ENCODE measurements at places on chromosomes 4 and X.

DNA sequence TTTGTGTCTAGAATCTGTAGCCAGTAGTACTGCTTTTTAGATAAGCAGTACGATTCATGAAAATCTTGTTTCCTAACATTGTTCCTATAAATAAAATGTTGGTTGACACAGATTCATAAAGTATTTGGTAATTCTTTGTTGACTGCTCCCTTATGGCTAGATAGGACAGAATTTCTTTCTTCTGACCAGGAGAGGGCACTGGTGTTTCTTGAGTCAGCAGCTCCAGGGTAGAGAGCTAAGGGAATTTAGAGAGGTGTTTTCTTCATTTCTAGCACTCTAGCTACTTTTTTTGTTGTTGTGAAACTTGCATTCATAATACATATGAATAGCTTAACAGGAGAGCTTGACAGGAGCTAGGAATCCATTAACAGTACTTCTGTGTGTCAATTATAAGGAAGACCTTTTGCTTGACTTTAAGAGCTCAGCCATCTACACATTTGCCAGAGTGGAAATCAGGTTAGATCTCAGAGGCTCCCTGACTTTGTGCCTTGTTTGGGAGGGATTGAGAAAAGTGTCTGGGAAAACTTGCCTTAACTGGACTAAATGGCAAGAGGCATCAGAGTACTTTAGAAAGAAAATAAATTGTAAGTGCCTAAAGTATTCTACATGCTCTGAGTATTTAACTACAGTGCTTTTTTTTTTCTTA is 756.1 kb downstream of the SH3BGRL start:
- peak; percentile 68 for DNase-seq

- no peak for DNase-seq
Observed at GRCh38 chr4:88158489-88159228, at the start of gene ABCG2. Gene ABCG2, minus strand, starts transcription at chr4:88158639. Its CDS starts 18,644 bp downstream, at chr4:88139995.

DNA sequence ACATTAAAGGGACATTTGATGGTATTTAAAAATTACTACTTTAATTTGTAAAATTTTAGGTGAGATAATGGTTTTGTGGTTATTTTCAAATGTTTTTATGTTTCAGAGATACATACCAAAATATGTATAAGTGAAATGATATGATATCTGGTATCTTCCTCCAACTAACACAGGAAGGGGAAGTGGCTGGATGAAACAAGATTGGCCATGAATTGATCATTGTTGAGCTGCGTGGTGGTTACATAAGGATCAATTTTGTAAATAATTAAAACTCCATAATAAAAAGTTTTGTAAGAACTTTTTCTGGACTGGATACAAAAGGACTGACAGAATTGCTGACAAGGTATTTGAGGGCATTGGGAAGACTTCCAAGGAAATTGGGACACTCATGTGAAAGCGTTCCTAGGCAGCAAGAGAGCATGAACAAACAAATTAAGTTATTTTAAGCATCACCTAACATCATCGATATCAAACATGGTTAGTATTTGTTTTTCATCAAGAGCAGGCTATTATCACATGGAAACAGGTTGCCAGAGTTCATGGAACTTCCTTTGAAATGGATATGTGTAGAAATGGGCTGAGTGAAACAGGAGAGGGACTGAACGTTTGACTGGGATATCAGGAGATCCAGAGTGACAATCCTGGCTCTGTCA is 4.4 kb upstream of the PGM2 start:
- no peak for DNase-seq

GRCh38 chrX:55908661-55909212 is 191.2 kb downstream of the RRAGB start:
- DNase-seq, result no peak

GRCh38 chr4:153248641-153249198 is 44.5 kb downstream of the TRIM2 start:
- DNase-seq, result no peak

DNA sequence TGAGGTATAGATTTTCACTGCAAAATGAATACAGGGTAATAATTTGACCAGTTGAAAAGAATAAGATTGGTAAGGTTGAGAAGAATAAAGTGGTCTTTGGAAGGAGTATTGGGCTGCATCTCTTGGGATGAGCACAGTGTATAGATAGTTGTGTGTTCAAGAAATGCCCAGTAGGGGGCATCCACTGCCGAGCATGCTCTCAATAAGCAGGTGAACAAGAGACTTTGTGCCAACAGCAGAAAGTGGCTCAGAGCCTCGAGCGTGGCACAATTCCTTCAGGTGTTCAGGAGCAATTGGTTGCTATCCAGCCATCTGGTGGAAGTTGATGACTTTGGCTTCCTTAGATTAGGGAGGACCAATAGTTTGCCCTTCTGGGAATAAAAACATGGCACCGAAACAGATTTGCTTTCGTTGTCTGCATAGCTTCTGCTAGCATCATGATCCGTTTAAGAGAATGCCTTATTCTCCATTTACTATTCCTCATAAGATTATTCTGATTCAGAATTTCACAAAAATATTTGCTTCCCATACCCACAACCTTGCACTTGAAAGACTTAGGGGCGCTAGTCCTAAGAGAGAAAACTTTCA is 258.1 kb upstream of the NEIL3 start:
- peak; percentile 77 for DNase-seq

DNA sequence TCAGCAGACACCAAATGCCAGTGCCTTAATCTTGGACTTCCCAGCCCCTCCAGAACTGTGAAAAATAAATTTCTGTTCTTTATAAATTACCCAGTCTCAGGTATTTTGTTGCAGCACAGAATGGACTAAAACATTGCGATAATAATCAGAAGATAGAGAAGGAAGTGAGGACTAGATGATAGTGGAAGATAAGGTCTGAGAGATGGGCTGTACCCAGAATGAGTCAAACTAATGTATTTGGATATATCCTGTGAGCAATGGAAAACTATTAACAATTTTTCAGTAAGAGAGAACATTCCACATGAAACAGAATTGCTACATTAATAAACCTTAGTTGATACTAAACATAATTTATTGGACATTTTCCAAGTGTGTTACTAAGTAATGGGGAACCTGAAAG is 93.3 kb downstream of the FANCB start:
- no peak for DNase-seq

DNA sequence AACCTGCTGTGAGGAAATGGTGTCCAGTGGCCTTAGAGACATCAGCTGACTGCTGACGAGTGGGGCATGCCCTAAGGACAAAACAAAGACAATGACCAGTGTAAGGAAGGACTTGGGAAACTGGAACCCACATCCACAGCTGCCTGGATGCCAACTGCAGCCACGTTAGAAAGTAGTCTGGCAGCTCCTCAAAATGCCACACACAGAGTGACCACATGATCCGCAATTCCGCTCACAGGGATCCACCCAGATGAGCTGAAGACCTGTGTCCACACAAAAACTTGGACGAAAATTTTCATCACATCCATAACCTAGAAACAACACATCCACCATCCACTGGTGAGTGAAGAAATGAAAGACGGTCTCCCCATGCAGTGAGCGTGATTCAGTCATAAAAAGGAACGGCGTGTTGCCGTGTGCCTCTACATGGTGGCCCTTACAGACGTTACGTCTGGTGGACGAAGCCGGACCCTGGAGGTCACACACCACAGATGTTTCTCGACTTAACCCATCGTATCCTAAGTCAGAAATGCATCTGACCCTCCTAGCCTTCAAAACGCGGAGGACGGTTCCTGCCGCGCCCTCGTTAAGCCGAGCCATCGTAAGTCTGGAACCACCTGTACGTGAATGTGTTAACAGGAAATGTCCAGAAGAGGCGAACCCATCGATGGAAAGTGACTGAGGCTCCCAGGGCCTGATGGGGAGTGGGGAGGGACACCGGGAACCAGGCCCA is 40.6 kb upstream of the MXD4 start:
- DNase-seq, result no peak

- DNase-seq, result no peak
Observed at GRCh38 chrX:38236901-38237615, 16.4 kb upstream of the SRPX start.

- DNase-seq, result no peak
Observed at GRCh38 chr4:35461931-35462659, 782.2 kb downstream of the ARAP2 start.

DNA sequence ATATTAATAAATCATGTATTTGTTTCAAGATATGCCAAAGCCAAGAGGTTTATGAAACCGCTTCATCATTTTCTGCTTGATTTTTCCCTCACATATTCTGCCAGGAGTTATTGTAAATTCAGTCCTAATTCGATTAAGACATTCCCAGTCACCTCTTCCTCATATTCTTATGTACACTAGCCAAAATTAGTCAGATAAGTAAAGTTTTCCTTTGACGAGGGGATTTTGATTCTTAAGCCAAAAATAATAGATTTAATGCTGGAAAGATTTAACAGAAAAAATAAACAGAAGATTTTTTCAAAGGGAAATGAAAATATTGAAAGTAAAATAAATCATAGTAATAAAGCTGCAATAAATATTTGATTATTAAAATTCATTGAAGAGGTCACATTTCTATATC is 51.0 kb upstream of the VEGFC start:
- no peak for DNase-seq

- DNase-seq, result no peak
Observed at GRCh38 chr4:86927843-86928395, 6.9 kb upstream of the AFF1 start.

GRCh38 chr4:71217688-71218087 is 121.1 kb upstream of the SLC4A4 start:
- DNase-seq, result no peak
